ENCODE measurements at places on chromosomes 2 and 18. TPM values are rescaled to one million over a fixed set of nuclear protein-coding genes. Genes with fewer than 3 reads are reported as not detected.
A peak's percentile ranks its signal among the peaks of the same experiment; 100 is the strongest.

DNA sequence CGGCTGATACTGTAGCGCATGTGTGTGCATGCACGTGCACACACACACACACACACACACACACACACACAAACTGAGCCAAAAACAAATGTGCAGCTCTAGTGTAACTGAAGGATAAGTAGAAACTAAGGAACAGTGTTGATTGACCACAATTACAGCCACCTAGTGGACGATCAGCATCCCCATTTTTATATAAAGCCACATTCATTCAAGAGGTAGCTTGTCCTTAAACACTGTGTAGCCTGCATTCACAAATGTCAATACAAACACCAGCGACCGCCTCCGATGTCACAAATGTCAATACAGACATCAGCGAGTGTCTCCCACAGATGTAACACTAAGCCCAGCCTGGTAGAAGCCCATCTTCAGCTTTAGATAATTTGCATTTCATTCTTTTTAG is 167.4 kb downstream of the PTGR3 start:
- peak; percentile 53 for DNase-seq

- no peak for DNase-seq
Observed at GRCh38 chr2:67145851-67146250, 251.3 kb upstream of the ETAA1 start.

DNA sequence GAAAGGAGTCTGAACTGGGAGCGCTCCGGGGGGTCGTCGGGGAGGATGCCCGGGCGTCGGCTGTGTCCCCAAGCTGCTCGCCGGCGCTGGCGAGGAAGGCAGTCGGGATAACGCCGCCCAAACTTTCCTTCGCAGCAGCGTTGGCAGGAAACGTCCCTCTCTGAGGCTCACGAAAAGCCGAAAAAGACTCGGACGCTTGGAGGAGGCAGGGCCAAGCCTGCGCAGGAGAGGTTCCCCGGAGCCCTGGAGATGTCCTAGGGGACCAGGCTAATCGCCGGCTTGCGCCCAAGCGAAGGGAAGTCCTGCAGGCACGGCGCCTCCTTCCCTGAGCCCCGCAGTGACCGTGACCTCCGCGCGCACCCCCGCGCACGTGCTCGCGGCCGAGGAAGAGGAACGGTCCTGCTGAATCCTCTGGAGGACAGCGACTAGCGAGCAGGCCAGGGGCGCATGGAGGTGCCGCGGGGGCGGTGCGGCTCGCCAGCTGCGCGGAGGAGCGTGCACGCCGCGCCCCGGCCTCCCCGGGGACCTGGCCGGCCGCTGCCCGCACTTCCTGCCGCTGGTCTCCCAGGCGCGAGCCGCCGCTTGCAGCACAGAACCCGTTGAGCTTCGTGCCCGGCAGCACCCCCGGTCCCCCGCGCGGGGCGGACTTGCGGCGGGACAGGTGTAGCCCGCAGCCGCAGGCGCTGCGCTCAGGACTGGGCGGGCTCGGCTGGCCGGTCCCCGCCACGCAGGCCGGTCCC is at the start of gene SH3RF3:
SH3RF3 (plus strand) TSS at position 590 of the 740 bp plus-strand sequence.
- peak; percentile 63 for DNase-seq

DNA sequence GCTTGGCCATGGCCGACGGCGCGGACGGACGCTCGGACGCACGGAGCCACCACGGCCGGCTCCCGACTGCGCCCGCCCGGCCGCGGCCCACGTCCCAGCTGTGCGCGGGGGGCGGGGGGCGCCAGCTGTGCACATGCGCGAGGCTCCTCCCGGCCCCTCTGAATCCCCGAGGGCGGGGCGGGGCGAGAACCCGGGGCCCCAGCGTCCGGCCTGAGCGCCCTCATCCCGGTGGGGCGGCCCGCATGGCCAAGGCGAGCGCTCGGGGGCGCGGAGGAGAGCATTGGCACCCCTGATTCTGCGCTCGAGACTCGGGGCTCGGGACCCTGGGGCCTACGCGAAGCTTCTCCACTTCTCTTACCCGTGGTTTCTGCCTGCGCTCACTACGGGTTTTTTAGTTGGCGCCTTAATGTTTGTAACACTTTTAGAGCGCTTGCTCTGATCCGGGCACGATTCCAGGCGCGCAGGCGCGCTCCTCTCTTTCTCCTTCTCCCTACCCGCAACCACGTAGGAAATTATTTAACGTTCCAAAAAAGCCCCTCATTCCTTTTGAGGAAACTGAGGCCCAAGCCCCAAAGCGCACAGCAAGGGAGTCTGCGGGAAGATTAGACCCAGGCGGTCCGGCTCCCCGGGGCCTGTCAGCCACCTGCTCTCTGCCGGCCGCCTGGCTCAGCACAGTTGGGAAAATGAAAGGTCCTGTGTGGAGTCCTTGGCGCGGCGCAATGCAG is at the start of gene PXDN:
PXDN (minus strand) TSS at position 70 of the 725 bp plus-strand sequence; CDS start at position 10, 60 bp downstream.
- DNase-seq, result peak; percentile 76

GRCh38 chr2:29951576-29951975 is 30.2 kb upstream of the ALK start:
- DNase-seq, result no peak

DNA sequence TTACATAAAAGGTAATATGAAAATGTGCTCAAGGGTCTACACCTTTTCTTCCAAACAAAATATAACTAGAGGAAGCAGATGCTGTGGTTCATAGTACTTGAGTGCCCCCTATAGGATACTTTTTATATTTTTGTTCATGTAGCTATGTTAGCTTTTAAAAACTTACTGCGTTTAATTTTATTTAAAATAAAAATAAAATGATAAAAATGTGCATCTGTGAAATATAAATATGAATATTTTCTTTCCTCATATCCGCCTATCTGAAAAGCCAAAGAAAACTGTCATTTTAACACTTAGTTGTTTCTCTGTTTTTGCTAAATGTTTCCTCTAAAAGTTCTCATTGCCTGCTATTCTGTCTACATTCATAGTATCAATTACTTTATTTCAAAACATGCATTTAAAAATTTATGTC is 9.6 kb upstream of the LRP1B start:
- peak; percentile 40 for DNase-seq

FTCDNL1 gene
- total RNA-seq, result 1.5 TPM

SATB2 gene
- total RNA-seq, result 2.3 TPM

All from fibroblast of the aortic adventitia (primary cell).